GM20000 (cell line): ENCODE measurements at places on chromosomes 4 and X.

DNA sequence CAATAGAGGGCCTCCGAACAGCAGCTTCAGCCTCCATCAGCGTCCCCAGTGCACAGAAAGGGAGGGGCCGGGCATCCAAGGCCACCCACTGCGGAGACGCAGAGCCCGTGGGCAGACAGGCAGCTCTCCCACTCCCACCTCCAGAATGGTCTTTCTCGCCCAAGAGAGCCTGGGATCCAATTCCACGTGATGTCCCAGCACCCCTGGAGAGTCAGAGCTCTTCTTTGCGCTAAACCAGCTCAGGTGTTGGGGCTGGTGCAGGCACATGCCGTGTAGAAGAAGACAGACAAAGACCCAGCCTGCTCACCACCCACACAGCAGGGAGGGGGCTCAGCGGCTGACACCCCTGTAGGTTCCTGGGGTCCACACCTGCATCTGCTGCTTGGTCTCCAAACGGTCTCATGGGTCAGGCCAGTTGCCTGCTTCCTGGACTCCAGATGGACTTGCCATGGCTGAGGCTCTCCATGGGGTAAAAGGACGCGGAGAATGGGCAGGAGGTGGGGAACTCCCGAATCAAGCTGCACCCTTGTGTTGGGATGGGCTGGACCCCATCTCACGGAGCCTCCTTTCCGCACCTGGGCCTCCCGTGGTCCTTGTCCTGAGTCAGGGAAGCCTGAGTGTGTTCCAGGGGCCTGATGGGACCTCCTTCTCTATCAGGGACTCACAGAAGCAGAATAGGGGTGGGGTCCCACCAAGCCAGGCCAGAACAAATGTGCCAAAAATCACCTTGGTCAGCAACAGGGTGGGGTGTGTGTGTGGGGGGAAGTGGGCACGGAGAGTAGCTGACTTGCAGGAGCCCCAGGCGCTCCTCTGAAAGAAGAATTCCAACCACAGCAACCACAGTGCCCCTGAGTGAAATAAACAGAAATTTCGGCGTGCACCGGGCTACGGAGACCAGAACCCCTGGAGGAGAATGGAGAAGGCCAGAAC lies 11.6 kb upstream of the ASMTL start:
- DNase-seq: no peak

- DNase-seq: no peak
Observed at GRCh38 chr4:76610751-76611547, 175.9 kb downstream of the SHROOM3 start.

DNA sequence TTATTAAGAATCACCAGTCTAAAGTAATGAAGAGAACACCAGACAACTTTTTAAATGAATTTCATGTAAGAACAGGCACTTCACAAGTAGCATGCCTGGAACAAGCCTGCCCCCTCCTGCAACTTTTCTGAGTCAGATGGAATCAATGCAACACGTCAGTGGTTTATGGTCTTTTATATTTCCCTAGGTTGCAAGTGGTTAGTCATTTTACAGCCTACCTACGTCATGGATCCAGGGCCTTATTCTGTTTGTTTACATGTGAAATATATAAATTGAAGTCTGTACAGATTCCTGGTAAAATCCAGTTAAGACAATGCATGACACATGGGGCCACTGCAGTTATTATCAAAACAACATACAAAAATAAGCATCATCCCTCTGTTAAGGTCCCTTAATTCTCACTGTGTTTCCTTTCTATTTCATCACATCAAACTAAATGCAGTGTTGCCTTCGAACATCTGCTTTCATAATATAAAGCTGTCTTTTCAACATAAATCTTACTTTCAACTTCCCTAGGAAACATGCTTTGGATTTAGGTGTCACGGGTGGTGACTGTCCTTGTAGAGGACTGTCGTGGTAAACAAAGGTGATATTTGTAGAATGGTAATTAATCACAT lies 309.3 kb downstream of the FRMPD4 start:
- no peak for DNase-seq

DNA sequence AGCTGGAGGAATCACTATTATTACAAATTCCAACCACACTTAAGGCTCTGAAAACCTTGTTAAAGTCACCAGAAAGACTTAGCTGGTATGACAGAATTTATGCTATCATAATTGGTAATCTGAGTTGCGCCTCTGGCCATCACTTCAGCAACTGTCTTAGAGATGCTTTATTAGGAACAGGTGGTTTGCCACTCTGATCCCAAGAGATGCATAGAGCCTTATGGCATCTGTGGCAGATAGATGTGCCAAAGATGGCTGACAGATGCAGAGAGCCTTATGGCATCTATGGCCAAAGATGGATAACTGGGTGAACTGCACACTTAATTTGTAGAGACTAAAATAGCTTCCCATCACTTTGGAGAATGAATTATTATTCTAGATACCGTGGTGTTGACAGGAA lies 32.3 kb upstream of the PLAC8 start:
- DNase-seq: no peak

- DNase-seq: no peak
Observed at GRCh38 chrX:101219864-101220346, 319 bp downstream of the DRP2 start.

- no peak for DNase-seq
Observed at GRCh38 chr4:85937507-85937906, 422.3 kb downstream of the MAPK10 start.

DNA sequence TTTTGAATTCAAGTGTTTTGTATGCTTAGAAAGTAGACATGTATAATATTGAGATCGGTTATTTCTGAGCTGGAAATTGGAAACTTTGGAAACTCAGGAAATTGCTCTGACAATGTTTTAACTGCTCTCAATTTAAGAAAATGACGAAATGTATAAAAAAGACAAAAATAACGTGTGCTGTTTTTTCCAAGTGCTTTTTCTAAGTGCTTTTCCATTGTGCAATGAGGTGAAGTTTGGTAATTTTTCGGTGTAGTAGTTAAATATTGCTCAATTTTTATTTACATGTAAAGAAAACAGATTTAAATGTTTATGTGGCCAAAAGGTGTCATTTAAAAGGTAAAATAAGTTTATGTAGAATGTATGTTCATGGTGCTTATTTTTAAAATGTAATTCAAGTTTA lies 39.4 kb upstream of the RHOH start:
- no peak for DNase-seq

DNA sequence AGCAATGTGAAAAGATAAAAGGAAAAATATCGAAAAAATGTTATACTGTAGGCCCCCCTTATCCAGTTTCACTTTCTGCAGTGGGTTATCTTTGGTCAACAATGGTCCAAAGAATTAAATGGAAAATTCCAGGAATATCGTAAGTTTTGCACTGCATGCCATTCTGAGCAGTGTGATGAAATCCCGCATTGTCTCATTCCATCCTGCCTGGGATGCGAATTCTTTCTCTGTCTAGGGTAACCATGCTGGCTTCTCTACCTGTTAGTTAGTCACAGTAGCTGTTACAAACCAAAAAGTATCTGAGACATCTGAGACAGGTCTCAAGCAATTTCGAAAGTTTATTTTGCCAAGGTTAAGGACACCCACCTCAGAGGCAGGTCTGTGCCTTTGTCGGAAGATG lies 170.3 kb downstream of the COX18 start:
- DNase-seq: no peak

DNA sequence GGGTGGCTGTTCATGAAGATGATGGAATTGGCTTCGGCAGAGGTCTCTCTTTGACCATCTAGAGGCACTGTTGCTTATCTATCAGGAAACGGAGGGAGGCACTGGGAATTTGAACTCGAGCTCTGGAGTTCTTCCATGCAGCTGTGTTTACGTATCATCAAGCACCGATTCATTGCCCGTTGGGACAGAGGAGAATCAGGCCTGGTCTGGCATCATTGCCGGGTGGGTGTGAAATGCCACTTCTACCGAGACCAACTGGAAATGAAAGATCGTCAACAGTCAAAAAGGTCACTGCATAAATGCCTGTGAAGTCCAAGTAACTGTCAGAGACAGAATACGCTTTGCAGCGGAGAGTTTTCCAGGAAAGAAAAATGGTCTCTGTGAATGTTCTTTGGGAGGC lies 166.9 kb downstream of the ASMT start:
- no peak for DNase-seq

DNA sequence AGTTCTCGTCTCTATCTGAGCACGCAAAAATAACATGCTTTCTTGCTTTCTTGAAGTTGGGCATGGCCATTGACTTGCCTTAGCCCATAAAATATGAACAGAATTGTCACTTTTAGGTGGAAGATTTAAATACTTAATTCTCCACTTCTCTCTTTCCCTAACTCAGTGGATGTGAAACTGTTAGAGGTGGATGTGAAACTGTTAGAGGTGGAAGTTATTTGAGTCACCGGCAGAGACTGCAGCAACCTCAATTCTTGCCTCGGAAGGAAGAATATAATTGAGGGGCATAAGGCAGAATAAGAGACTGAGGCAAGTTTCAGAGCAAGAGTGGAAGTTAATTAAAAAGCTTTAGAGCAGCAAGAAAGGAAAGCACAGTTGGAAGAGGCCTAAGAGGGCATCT lies 2.8 kb upstream of the PARM1 start:
- DNase-seq: peak; percentile 18

- peak; percentile 12 for DNase-seq
Observed at GRCh38 chrX:70970482-70970995, 39.6 kb upstream of the SLC7A3 start.
